CD4-positive, alpha-beta T cell treated with Interleukin-1 beta for 1 hour (primary cell): ENCODE measurements at places on chromosomes 16 and 17.

DNA sequence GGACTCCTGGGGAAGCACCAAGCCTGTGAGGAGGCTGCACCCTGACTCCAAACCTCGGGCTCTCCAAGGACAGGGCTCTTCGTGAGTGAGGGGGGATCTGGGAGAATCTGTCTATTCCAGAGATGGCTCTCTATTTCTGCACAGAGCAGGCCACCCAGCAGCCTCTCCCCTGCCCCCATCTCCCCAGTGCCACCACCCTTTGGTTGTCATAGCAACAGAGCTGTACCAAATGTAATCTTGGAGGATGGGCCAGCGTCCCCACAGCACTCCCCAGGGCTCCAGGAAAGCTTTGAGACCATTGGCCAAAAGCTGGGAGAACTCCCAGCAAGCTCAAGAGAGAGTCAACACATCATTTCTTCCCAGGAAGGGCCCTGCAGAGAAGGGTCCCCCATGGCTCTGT lies 49.3 kb downstream of the ABCC12 start:
- DNase-seq = no peak

GRCh38 chr17:50346313-50347116 lies 589 bp downstream of the XYLT2 start:
- DNase-seq = no peak

GRCh38 chr16:51907680-51908079 lies 639.3 kb downstream of the TOX3 start:
- DNase-seq = no peak

DNA sequence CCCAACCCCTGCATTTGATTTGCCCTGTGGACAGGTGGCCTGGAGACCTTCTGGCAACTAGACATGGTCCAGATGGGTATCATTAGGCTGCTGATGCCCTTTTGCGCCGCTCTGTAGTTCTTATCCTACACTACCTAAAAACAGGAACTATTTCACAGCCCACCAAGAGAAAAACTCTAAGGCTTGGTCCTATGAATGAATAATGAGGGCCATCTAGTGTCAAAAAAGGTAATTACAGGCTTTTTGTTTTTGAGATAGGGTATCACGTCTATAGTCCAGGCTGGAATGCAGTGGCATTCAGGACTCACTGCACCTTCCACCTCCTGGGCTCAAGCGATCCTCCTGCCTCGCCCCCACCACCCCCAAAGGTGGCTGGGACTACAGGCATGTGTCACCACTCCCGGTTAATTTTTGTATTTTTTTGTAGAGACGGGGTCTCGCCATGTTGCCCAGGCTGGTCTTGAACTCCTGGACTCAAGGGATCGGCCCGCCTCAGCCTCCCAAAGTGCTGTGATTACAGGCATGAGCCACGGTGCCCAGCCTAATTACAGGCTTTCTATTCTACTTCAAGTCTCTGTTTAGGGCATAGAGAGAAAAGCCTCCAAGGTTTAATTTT lies 20.9 kb downstream of the COIL start:
- DNase-seq = peak; percentile 72

DNA sequence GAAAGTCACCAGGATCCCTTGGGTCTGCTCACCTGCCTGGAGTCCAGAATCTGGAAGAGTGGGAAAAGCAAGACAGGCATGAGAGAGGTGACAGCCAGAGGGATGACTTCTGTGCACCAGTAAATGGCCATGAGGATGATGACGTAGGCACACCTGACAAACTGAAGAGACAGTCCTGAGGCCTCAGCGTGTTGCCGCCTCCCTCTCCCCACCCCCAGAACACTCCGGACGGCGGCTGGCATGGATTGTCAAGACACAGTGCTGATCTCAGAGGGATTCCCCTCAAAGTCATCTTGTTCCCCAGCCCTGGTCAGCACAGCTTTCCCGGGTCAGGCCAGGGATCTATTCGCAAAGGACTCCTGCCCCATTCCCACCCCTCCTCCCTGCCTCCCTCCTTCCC lies 6.2 kb downstream of the SLC13A5 start:
- DNase-seq = no peak

GRCh38 chr16:49964973-49965372 lies 60.1 kb upstream of the CNEP1R1 start:
- no peak for DNase-seq

GRCh38 chr17:4945176-4945943 lies 3.0 kb downstream of the PFN1 start:
- DNase-seq = peak; percentile 75

GRCh38 chr17:68033636-68034451 lies 1.7 kb upstream of the KPNA2 start:
- no peak for DNase-seq

- DNase-seq = no peak
These were observed 7.5 kb downstream of the COTL1 start for GRCh38 chr16:84610376-84610775.

- no peak for DNase-seq
These were observed 25.8 kb downstream of the CRISPLD2 start for GRCh38 chr16:84845496-84846002.

DNA sequence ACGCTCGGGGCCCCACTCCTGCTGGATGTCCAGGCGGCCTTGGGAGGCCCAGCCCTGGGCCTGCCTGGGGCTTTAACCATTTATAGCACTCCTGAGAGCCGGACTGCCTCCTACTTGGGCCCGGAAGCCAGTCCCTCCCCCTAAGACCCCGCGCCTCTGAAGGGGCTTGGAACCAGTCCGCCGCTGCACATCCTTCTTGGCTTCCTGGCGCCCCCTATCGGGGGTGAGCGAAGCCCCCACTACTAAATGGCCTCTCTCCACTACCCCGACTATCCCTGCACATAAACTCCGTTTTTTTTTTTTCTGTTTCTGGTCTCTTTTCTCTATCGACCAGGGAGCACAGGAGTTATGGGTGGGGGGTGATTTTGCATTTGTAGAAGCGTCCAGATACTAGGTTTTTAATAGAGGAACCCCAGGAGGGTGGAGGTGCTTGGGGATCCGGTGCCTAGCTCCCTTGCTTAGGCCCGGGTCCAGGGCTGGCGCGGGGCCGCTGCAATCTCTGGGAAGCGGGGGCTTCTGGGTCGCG lies 633 bp upstream of the NOL3 start:
- DNase-seq = peak; percentile 44

DNA sequence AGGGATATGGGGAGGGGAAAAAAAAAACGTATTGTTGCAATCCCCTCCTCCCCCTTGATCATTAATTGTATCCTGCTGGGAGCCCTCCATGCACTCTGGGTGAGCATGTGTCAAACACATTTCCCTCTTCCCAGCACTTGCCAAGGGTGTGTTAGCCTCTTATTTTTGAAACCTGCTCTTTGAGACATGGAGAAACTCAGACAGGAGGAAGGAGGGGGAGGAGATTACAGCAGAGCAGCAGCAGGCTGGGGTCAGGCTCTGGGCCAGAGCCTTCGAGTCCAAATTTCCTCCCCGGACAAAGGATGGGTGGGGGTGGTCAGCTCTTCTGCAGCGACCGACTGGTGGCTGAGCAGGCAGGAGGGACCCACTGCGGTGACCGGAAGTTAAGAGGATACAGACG lies 64.7 kb downstream of the SOX9 start:
- no peak for DNase-seq

DNA sequence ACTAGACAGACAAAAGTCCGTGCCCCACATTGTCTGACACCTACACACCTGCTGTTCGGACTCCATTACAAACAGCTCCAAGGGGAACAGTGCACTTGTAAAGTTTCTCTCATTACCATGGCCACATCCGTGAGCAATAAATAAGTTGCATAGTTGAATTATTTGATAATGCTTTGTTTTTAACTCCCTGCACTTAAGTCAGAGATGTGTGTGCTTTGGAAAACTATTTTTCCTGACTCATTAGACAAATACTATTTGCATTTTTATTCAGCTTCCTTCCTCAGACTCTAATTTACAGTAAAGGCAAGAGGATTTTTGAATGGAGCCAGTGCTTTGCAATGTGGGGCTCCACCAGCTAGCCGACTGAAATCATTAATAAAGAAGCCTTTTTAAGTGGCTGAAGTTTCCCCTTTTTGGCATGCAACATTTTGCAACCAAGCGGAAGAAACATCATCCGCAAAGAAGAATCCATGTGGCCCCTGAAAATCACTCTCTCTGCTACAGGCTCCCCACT lies 6.5 kb upstream of the CCL2 start:
- no peak for DNase-seq

GRCh38 chr17:41455236-41455635 lies 11.9 kb downstream of the KRT32 start:
- DNase-seq = no peak

DNA sequence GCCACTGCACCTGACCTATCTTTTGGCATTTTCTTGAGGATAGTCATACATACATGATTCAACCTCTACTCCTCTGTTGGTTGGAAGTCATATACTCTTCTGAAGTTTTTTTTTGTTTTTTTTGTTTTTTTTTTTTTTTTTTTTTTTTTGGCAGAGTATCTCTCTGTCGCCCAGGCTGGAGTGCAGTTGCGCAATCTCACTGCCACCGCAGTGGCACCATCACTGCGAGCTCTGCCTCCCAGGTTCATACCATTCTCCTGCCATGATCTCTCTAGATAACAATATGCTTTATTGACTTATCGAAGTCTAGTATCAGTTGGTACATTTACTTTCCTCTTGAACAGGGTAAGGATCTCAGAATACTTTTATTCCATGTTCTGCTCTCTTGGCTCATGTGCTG lies 224.2 kb upstream of the WSCD1 start:
- no peak for DNase-seq

DNA sequence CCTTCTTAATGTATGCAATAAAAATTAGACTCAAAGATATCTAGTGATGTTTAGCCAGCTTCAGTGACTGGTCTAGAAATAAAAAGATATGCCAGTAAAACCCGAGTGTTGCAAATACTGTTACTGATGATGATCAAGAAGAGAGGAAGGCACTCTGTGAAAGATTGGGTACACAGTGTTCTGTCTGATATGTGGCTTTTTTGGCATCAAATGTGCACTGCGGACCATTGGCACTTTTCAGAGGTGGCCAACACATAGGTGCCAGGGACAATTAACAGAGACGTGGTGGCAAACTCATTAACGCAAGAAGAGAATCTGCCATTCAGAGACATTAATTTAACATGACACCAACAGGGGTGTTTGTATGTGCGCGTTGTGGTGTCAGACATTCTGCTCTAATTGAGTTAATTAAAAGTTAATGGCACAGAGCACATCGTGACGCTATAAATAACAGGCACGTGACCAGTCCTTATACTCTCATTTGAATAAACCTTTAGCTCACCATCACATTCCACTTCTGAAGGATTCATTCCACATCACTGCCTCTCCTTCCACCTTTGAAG lies 549.3 kb upstream of the HSBP1 start:
- DNase-seq = no peak

DNA sequence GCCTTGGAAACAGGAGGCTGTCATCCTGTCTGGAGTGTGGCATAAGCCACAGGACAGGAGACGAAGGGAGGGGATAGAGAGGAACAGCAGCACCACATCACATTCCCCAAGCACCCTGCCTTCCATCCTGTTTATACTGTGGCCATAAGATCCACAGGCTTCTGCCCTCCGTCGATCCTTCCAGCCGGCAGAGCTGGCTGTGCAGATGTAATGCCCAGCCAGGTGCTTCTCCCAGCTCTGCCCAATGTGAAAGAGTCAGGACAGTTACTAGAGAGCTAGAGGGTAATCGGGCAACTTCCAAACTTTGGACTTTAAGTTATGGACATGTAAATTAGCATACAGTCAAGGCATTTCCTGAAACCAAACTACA lies 368.4 kb downstream of the SOX9 start:
- no peak for DNase-seq

- no peak for DNase-seq
These were observed 71.8 kb upstream of the METRNL start for GRCh38 chr17:83007504-83008185.

GRCh38 chr17:78672005-78672404 lies 94.8 kb upstream of the DNAH17 start:
- no peak for DNase-seq

- no peak for DNase-seq
These were observed 123.0 kb upstream of the GNAO1 start for GRCh38 chr16:56068314-56068713.

GRCh38 chr16:50664270-50664669 lies 16.8 kb downstream of the SNX20 start:
- no peak for DNase-seq

DNA sequence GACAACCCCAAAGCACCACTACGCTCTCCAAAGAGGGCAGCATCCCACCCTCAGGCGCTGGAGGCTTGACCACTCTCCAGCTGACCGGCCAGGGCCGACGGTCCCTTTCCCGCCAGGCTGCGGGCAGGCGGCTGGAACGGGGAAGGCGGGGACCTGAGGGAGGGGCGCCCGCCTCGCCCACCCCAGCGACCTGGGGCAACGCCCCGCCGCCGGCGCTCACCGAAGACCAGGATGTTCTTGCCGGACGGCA lies 431 bp downstream of the DYNC1LI2 start:
- DNase-seq = no peak

- DNase-seq = no peak
These were observed 34.3 kb downstream of the IL4R start for GRCh38 chr16:27347930-27348685.

- no peak for DNase-seq
These were observed 119.9 kb upstream of the TMEM97 start for GRCh38 chr17:28199115-28199514.

- DNase-seq = no peak
These were observed 3.5 kb upstream of the TANGO6 start for GRCh38 chr16:68839831-68840230.

GRCh38 chr16:68590201-68590994 lies 51.3 kb downstream of the ZFP90 start:
- DNase-seq = peak; percentile 48

DNA sequence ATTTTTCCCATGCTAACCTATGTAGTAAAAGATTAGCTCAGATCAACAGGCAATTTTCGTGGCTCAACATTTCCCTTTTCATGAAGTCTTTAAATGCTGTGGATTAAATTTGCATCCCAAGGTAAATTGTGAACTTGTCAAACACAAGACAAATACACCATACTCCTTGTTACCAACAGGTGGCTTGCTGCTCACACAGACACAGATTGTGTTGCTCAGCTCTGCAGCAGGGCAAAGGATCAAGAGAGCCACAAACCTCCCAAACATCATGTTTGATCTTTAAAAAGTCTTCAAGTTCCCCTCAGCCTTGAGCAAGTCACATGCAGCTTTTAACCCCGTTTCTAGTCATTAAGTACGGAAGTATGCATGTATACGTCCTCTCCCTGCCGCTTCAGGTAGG lies 119.6 kb upstream of the CNTNAP4 start:
- no peak for DNase-seq

GRCh38 chr17:74241431-74241830 lies 28.1 kb downstream of the TTYH2 start:
- peak; percentile 23 for DNase-seq

DNA sequence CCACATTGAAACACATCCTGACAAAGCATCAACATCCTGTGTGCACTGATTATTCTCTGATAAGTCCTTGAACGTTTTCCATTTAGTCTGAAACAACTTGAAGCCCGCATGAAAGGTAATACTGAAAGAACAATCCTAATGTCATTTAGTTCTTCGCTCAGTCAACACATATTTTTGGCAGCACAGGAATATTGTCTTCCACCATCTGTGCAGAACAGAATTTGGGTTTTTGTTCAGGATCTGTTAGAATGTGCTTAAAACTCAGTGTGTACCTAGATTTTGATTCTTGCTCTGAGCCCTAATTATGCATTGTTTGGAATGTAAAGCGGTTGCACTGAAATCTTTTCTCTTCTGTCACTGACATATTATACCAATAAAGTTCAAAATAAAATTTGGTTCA lies 1036.6 kb downstream of the CDH11 start:
- no peak for DNase-seq
